CD4-positive, alpha-beta memory T cell (primary cell): ENCODE measurements at places on chromosomes 16 and 17.

- DNase-seq: peak; percentile 74
- no peaks in the 10 kb centered on the region for H3K27me3 ChIP-seq
- peak overlapping the region; percentile 74 for H3K4me3 ChIP-seq
- no peaks in the 10 kb centered on the region for H3K36me3 ChIP-seq
Observed at GRCh38 chr17:82228278-82228841, 482 bp upstream of the SLC16A3 start.

- no peaks in the 10 kb centered on the region for H3K4me1 ChIP-seq
- no peak overlapping the region for H3K4me3 ChIP-seq
- no peaks in the 10 kb centered on the region for H3K27me3 ChIP-seq
- no peak for DNase-seq
- no peak overlapping the region for H3K27ac ChIP-seq
Observed at GRCh38 chr17:12554251-12554650, 111.4 kb upstream of the MYOCD start.

- no peak for DNase-seq
- no peaks in the 10 kb centered on the region for H3K27me3 ChIP-seq
- no peaks in the 10 kb centered on the region for H3K36me3 ChIP-seq
- H3K4me1 ChIP-seq: no peaks in the 10 kb centered on the region
- no peak overlapping the region for H3K4me3 ChIP-seq
- no peak overlapping the region for H3K27ac ChIP-seq
Observed at GRCh38 chr16:81560979-81561657, 116.5 kb downstream of the CMIP start.

DNA sequence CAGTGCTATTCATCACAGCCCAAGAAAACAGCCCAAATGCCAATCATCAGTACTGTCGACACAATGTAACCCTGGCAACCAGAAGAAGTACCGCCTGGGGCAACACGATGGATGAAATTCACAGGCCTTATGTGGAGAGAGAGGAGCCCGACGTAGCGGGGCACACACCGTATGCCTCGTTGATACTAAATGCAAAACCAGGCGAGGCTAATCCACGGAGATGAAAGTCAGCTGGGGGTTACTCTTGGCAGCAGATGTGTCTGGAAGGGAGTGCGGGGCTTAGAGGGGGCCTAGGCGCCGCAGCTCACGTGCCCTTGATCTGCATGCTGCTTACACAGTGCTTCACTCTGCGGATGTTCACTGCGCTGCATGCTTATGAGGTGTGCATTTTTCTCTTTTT lies 29.8 kb downstream of the ITGAE start:
- no peaks in the 10 kb centered on the region for H3K36me3 ChIP-seq
- no peak overlapping the region for H3K27ac ChIP-seq
- no peak overlapping the region for H3K4me3 ChIP-seq
- DNase-seq: peak; percentile 43
- H3K4me1 ChIP-seq: peaks cover 28% of the 10 kb centered on the region

GRCh38 chr17:82412535-82413520 lies 5.3 kb upstream of the HEXD start:
- peaks cover 13% of the 10 kb centered on the region for H3K4me1 ChIP-seq
- no peak overlapping the region for H3K27ac ChIP-seq
- H3K27me3 ChIP-seq: no peaks in the 10 kb centered on the region
- H3K36me3 ChIP-seq: no peaks in the 10 kb centered on the region
- no peak overlapping the region for H3K4me3 ChIP-seq

DNA sequence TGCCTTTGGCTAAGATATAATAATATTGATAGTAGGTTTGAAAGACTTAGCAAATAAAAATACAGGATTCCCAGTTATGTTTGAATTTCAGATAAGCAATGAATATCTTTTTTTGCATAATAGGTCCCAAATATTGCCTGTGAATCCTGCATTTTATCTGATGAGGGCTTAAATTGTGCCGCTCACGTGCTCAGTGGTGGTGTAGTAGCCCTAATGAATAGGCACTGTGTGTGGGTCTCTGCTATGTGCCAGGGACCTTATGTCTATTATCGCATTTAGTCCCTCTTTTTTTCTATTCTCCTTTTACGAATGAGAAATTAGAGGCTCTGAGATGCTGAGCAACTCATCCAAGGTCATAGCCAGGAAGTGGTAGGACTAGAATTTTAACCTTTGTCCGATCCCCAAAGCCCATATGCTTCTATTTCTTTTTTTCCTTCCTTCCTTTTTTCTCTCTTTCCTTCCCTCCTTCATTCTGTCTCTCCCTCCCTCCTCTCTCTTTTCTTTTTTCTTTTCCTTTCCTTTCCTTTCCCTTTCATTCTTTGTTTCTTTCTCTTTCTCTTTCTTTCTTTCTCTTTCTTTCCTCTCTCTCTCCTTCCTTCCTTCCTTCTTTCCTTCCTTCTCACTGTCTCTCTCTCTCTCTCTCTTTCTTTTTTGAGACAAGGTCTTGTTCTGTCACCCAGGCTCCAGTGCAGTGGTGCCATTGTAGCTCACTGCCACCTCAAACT lies 47.2 kb downstream of the RGS9 start:
- no peak for DNase-seq
- peaks cover 44% of the 10 kb centered on the region for H3K4me1 ChIP-seq
- H3K36me3 ChIP-seq: no peaks in the 10 kb centered on the region
- no peaks in the 10 kb centered on the region for H3K27me3 ChIP-seq

- H3K4me1 ChIP-seq: peaks cover 59% of the 10 kb centered on the region
- H3K27ac ChIP-seq: no peak overlapping the region
- H3K36me3 ChIP-seq: peaks cover 12% of the 10 kb centered on the region
- no peak overlapping the region for H3K4me3 ChIP-seq
- no peak for DNase-seq
- H3K27me3 ChIP-seq: no peaks in the 10 kb centered on the region
Observed at GRCh38 chr17:59702304-59702703, 4.9 kb downstream of the PTRH2 start.

DNA sequence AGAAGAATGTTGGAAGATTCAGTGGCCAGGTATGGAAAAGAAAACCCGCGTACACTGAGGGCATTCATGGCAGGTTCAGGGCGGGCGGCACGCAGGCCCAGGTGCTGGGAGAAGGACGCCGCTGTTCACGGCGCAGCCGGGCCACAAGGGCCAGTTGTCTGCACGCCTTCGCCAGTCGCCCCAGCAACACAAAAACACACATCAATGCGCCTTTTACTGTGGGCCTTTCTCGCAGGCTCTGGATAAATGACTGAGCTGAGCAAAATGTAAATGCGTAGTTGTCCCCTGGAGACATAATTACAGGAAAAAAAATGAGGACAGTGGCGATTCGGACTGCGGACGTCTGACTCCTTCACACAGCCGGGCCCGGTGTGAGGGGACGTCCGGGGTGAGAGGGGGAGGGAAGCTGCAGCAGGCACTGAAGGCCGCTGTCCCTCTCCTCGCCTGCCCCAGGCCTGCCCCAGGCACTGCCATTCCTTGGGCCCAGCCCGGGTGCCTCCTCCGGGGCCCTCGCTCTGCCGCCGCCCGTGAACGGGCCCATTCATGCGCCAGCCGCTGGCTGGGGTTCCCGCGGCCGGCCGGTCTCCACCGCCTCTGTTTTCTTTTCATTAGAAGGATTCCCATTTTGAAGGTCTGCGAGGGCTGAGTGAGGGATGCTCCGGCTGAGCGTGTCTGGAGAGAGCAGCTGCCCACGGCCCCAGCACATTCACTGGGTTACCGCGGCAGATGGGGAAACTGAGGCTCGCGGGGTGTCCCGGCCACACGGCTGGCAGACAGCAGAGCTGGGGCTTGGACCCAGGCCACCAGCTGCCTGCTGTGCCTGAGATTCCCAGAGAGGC lies 6.5 kb upstream of the ZNF469 start:
- H3K36me3 ChIP-seq: no peaks in the 10 kb centered on the region
- no peak for DNase-seq
- H3K4me1 ChIP-seq: no peaks in the 10 kb centered on the region
- no peak overlapping the region for H3K27ac ChIP-seq
- H3K4me3 ChIP-seq: no peak overlapping the region
- H3K27me3 ChIP-seq: no peaks in the 10 kb centered on the region

DNA sequence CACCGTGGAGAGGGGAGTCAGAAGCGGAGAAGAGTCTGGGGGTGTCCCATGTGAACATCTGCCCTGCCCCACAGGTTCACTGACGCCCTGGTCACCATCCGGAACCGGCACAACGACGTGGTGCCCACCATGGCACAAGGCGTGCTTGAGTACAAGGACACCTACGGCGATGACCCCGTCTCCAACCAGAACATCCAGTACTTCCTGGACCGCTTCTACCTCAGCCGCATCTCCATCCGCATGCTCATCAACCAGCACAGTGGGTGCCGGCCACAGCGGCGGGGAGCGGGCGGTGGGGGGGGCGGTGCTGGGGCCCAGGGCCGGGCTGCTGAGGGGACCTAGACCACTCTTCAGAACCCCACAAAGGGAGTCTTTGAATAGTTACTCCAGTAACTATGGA lies 10.7 kb downstream of the PDK2 start:
- no peak overlapping the region for H3K4me3 ChIP-seq
- no peaks in the 10 kb centered on the region for H3K4me1 ChIP-seq
- no peak for DNase-seq
- H3K27ac ChIP-seq: no peak overlapping the region
- H3K27me3 ChIP-seq: no peaks in the 10 kb centered on the region

- no peak overlapping the region for H3K4me3 ChIP-seq
- DNase-seq: no peak
- no peaks in the 10 kb centered on the region for H3K4me1 ChIP-seq
- no peaks in the 10 kb centered on the region for H3K27me3 ChIP-seq
Observed at GRCh38 chr17:13410874-13411273, 190.9 kb downstream of the HS3ST3A1 start.

GRCh38 chr17:47934856-47935255 lies 6.5 kb upstream of the PNPO start:
- no peak for DNase-seq
- H3K36me3 ChIP-seq: no peaks in the 10 kb centered on the region
- H3K27ac ChIP-seq: no peak overlapping the region
- H3K4me3 ChIP-seq: no peak overlapping the region

DNA sequence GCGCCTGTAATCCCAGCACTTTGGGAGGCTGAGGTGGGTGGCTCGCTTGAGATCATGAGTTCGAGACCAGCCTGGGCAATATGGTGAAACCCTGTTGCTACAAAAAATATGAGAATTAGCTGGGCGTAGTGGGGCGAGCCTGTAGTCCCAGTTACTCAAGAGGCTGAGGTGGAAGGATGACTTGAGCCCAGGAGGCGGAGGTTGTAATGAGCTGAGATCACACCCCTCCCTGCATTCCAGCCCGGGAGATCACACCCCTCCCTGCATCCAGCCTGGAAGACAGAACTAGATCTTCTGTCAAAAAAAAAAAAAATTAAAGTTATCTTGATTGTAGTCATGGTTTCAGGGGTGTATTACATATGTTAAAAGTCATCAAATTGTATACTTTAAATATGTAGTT lies 26.8 kb upstream of the GLG1 start:
- no peaks in the 10 kb centered on the region for H3K4me1 ChIP-seq
- DNase-seq: no peak
- H3K36me3 ChIP-seq: peaks cover 64% of the 10 kb centered on the region
- H3K4me3 ChIP-seq: no peak overlapping the region
- H3K27me3 ChIP-seq: no peaks in the 10 kb centered on the region

- H3K36me3 ChIP-seq: no peaks in the 10 kb centered on the region
- no peaks in the 10 kb centered on the region for H3K4me1 ChIP-seq
- no peaks in the 10 kb centered on the region for H3K27me3 ChIP-seq
- no peak overlapping the region for H3K4me3 ChIP-seq
- no peak for DNase-seq
Observed at GRCh38 chr17:9900044-9900594, 5.0 kb downstream of the RCVRN start.

- no peak overlapping the region for H3K27ac ChIP-seq
- H3K27me3 ChIP-seq: no peaks in the 10 kb centered on the region
- no peak for DNase-seq
- H3K4me1 ChIP-seq: peaks cover 6% of the 10 kb centered on the region
Observed at GRCh38 chr16:24670623-24671454, 58.6 kb upstream of the TNRC6A start.

GRCh38 chr17:37488009-37488604 lies 1.6 kb upstream of the DUSP14 start:
- no peak overlapping the region for H3K4me3 ChIP-seq
- H3K36me3 ChIP-seq: no peaks in the 10 kb centered on the region
- H3K27ac ChIP-seq: no peak overlapping the region
- H3K27me3 ChIP-seq: no peaks in the 10 kb centered on the region
- DNase-seq: no peak

- DNase-seq: no peak
- peak overlapping the region; percentile 62 for H3K27ac ChIP-seq
- H3K4me3 ChIP-seq: no peak overlapping the region
- H3K4me1 ChIP-seq: peaks cover 53% of the 10 kb centered on the region
- H3K27me3 ChIP-seq: no peaks in the 10 kb centered on the region
Observed at GRCh38 chr16:3510416-3510815, 9.6 kb downstream of the CLUAP1 start.

DNA sequence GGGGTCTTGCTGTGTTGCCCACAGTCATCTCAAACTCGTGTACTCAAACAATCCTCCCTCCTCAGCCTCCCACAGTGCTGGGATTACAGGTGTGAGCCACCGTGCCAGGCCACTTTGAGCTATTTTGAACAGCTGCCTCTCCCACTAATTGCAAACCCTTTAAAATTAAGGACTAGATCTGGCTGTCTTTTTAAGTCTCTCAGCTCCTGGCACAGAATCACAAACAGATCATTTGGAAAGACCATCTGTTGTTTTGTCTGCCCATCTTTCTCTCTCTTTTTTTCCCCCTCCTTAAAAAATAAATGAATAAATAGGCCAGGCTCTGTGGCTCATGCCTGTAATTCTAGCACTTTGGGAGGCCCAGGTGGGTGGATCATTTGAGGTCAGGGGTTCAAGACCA lies 10.9 kb upstream of the STAT3 start:
- H3K27me3 ChIP-seq: no peaks in the 10 kb centered on the region
- no peak overlapping the region for H3K27ac ChIP-seq
- DNase-seq: no peak
- peaks cover 11% of the 10 kb centered on the region for H3K4me1 ChIP-seq
- H3K4me3 ChIP-seq: no peak overlapping the region

- no peaks in the 10 kb centered on the region for H3K36me3 ChIP-seq
- H3K27ac ChIP-seq: no peak overlapping the region
- no peaks in the 10 kb centered on the region for H3K4me1 ChIP-seq
- no peaks in the 10 kb centered on the region for H3K27me3 ChIP-seq
- H3K4me3 ChIP-seq: no peak overlapping the region
- no peak for DNase-seq
Observed at GRCh38 chr16:23334950-23335349, 32.8 kb downstream of the SCNN1B start.

DNA sequence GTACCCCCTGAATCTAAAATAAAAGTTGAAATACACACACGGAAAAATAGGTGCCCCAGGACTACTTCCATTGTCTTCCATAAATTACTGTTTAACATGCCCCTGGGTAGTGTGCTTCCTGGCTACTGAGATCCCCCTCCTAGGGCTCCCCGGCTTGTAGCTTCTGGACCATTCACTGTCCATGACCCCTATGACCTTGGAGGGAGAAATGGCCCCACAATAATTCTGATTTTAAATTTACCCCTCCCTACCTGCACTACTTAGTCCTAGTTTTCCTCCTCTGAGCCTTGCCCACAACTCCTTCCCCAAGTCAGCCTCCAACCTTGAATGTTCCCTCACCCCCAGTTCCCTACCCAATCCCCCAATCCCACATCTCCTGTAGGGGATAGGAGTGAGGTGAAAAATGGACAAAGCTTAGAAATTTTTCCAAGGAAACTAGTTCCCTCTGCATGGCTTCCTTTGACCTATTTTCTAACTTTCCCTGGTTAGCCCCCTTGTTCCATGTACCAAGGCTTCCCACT lies 9.5 kb upstream of the MSL1 start:
- no peaks in the 10 kb centered on the region for H3K36me3 ChIP-seq
- peaks cover 69% of the 10 kb centered on the region for H3K4me1 ChIP-seq
- H3K27ac ChIP-seq: peak overlapping the region; percentile 51

- no peak overlapping the region for H3K4me3 ChIP-seq
- H3K4me1 ChIP-seq: no peaks in the 10 kb centered on the region
- H3K27ac ChIP-seq: no peak overlapping the region
- H3K27me3 ChIP-seq: no peaks in the 10 kb centered on the region
- no peak for DNase-seq
- peaks cover 34% of the 10 kb centered on the region for H3K36me3 ChIP-seq
Observed at GRCh38 chr16:74896389-74897370, 88.2 kb downstream of the WDR59 start.
